EL (cell line): ENCODE measurements at places on chromosomes 6 and 20.
A peak's percentile ranks its signal among the peaks of the same experiment; 100 is the strongest.

DNA sequence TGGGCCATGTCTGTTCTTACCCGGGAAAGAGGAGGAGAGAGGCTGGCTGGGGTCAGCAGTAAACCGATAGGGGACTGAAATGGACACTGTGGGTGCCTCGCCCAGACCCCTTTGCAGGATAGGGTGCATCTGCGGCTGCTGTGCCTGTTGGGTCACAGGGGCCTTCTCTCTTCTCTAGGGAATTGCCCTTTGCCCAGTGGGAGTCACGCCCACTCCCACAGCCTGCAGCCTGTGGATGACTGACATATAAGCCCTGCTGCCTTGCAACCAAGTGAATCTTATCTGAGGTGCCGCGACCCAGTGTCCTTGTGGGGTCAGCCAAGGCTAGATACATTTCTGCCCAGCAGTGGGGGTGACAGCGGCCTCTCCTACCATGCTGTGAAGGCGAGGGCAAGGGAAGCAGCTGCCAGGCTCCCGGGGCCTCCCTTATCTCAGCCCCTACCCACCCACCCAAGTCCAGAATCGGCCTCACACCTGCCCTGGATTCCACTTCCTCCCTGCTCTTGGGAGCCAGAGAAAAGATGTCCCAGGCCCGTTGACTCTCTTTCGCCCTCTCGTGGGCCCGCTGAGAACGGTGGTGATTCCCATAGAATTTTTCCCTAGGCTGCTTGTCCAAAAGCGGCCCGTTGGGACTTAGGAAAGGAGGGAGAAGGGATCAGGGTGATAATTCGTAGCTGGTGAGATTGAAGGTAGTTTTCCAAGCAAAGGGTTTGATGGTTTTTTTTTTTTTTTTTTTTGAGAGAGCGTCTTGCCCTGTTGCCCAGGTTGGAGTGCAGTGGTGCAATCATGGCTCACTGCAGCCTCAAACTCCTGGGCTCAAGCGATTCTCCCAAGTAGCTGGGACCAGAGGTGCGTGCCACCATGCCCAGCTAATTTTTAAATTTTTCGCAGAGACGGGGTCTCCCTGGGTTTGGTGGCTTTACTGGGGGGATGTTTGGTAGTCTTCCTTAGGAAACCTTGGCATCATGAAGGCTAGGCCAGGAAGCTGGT, 76.4 kb upstream of the RNF24 start:
- peak; percentile 70 for DNase-seq

DNA sequence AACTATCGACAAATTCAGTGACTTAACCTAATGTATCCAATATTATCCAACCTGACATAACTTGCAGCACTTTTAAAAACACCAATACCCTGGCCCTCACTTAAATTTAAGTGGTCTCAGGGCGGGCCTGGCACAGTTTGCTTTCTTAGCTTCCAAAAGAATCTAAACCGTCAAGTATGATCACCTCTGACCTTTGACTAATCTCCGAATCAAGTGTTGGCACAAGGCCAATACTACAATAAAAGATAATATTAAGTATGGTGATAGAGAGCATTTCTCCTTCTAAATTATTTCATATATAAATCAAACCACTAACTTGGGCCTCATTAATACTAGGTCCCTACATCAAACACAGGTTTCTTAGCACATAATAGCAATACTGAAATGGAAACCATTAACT, 153.0 kb downstream of the PTPRK start:
- no peak for DNase-seq

DNA sequence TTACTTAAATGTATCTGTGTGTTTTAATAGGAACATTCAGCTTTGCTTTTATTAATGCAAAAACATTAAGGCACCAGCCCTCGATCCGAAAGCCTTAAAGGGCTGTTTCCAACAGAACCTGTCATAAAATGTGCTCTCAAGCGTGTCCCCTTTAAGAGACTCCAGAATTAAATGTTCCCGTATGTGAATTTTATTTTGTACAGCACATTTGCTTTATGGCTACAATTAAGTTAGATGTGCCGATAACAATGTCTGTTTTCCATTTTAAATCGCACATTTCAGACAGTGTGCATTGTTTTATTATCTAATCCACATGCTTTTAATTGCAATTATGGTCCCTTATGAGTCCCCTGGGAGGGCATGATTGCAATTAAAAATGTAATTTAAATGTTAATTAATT, 198.9 kb downstream of the TSHZ2 start:
- no peak for DNase-seq

DNA sequence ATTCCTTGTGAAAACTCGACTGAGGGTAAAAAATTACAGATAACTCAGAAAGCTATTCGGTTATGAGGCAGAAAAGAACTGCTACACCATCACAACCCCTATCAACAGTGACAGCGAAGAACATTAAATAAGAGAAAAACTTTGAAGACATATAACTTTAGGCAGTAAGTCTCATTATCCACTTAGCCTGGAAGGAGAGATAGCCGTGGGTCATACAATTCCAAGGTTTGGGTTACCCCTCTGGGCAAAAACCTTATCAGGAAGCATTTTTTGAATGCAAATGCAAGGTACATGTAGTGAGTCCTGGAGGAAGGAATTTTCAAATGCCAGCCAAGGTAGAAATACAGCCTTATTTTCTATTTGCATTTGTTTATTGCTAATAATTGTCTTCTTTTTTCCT, 129.8 kb downstream of the FLRT3 start:
- DNase-seq: no peak

DNA sequence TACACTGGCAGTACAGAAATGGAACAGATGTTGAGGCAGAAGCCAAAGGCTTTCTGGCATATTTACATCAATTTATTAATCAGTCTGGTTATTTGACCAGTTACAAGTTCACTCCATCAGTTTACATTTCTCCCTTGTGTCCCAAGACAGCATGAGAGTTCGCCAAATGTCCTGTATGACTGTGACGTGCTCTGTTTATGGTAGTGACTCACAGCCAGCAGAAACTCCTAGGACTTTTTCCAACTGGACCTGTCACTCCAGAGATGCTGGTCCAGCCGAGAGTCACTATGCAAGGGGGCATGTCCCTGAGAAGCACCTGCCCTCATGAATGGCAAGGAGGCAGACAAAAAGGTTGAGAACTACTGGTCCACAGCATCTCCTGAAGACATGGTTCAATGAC, 160.0 kb downstream of the LRFN2 start:
- no peak for DNase-seq

DNA sequence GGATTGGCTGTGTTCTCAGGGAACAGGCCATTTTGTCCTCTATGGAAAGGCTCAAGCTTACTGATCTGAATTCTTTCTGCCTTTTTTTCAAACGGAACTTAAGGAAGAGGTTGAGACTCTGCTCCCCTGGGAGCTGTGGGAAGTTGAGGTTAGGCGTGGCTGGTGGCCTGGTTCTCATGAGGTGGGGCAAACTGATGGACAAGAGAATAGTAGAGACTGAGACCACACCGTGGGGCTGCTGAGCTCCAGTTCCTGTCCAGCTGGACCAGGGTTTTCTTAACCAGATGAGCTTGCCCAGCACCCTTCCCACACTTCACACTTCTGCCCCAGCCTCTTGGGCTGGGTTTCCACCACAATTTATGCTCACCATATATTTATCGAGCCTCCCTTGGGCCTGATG, 6.1 kb downstream of the AP5S1 start:
- no peak for DNase-seq

DNA sequence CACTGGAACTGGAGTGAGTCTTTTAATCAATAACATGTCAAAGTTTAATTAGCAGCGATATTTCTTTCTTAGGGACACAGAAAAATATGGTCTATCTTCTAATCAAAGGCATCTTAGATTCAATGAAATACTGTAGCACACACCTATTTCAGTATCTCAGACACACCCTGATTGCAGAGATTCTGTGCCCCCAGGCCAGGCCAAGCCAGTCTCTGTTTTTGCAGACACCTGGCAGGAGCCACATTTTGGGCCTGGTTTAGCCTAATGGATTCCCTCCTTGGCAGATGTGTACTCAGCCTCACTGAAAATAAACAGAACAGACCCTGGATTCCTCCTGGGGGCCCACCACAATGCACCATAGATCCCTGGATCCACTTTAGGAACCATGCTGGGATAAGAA, 74.8 kb downstream of the LRFN2 start:
- no peak for DNase-seq

DNA sequence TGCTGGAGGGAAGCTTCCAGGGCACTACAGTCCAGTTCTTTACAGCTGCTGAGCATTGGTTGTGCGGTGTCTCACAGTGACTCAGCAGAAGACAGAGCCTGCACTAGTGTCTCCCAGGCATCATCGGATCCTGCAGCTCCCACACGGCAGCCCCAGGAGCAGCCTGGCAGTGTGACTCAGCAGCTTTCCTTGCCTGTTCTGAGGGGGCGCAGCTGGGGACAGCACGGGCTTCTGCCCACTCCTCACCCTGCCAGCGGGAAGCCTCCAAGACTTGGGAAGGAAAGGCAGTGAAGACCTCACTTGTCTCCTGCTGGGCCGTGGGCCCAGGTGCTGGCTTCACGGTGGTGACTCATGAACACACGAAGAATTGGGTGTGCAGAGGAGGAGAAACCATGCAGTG, 165.4 kb downstream of the SYNDIG1 start:
- peak; percentile 86 for DNase-seq

DNA sequence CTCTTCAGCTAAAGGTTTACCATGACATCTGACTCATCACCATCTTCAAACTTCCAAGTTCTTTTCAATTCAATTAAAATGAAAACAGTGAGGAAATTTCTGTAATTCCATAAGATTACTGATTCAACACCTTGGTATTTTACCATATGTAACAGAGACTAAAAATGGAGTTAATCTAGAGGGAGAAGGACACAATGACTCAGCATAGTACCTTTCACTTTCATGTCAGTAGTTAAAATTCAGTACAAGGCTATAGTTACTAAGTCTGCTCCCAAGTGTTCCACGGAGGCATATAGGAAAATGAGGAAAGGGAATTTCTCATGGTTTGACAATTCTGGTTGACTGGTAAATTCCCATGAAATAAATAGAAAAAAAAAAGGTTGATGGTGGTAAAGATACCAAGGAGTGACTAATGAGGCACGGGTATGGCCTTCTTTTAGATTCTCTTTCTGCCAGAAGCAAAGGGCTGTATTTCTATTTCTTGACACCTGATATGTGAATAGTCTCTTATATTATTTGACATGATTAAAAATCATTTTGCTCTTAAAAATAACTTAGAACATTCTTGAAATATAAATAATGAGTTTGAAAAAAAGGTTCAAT, 526.7 kb upstream of the ADGRB3 start:
- no peak for DNase-seq

GRCh38 chr6:167676000-167676665, 150.6 kb upstream of the AFDN start:
- no peak for DNase-seq

DNA sequence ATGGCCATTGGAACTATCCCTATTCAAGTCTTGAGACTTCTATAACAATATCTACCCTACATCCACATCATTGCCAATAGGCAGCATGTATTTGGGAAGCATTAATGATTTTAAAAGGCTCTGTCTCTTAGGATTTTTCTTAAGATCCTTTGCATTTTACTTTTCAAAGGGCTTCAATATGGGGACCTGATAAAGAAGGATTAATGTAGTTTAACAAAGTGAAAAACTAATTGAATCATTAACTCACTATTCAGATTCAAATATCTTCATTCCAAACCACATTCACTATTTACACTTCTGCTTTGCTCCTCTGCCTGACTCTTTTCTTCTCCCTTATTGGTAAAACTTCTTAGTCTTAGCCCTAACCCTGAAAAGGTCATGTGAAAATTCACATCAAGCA, 333.0 kb downstream of the EPHA7 start:
- DNase-seq: no peak

DNA sequence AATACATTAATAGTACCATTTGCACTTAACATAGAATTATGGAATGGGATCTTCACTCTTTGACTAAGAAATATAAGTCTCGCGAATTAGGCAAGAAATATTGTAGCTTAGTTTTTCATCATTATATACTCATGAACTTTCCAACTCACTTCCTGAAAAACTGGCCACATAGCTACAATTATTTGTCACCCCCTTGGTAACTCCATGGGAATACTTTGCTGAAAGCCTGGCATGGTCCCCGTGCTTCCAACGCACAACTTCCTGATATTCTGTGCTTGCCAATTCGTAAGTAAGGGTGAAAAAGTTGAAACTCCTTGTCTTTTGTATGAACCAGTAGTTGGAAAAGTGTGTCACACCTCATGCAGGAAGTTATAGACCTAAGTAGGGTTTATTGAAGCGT, 23.7 kb upstream of the HLA-DQA1 start:
- DNase-seq: no peak

DNA sequence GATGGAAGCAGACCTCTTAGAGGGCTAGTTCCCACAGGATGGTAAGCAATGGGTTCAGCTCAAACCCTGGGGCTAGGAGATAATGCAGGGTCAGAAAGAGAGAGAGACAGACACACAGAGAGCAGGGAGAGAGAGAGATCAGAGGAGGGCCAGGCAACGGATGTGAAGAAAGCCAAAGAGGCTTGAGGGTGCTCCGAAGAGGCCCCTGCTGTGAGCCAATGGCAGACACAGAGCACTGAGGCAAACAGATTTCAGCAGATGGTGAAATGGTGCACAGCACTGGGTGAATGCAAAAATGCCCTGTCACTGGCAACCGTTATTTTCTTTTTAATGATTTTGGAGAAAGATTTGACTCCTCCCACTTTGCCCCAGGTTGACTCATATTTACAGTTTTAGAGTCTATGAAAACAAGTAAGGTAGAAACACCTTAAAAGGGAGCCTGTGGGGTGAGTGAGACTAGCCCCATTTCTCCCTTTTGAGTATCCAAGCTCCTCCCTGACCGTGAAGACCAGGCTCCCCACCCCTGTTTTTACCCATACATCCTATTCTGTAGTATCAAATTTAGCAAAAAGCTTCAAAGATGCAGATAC, 840 bp downstream of the DEFB132 start:
- no peak for DNase-seq

GRCh38 chr6:79868098-79868722, 79.1 kb downstream of the ELOVL4 start:
- DNase-seq: peak; percentile 70

- DNase-seq: no peak
Measured at GRCh38 chr6:28335040-28335563, 846 bp downstream of the ZSCAN31 start.

DNA sequence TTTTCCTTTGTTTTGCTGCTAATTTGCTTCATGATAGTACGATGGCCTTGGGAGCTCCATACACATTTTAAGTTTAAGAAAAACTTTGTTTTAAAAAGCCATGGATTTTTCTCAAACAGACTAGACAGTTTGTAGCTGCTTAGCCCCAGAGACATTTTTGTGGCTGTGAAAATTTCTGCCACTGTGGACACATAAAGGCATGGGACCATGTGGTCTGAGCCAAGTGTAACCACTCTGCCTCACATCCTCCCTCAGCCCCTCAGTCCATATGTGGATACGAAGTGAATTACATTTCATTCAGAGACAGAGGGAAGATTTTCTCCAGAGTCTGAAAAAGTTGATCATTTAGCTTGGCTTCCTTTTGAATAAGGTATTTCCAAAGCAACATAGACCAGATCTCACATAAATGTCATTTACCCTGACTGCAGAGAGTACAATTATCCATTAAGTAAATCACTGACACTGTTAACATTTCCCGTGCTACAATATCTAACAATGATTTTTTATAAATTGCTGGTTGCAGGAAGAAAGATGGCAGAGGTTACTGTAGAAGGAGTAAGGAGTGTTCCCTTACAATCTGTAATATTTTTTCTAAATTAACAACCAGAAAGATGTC, 87.4 kb downstream of the GJA1 start:
- peak; percentile 50 for DNase-seq

GRCh38 chr6:37088897-37089296, 81.1 kb upstream of the PIM1 start:
- no peak for DNase-seq

GRCh38 chr6:161295784-161296183, 21.9 kb upstream of the AGPAT4 start:
- DNase-seq: no peak

GRCh38 chr6:126040826-126041225, 54.5 kb downstream of the TRMT11 start:
- peak; percentile 81 for DNase-seq
